Uterine smooth muscle cell (primary cell): ENCODE measurements at places on chromosomes 1 and 21. TPM values are rescaled to one million over a fixed set of nuclear protein-coding genes. Genes with fewer than 3 reads are reported as not detected.

TMEM240 gene
- total RNA-seq: 3.3 and 7.2 TPM in 2 replicates

AVPR1B gene
- not detected in 2 replicates for total RNA-seq

NBPF4 gene
- not detected in 2 replicates for total RNA-seq

NPL gene
- 2.0 and 2.1 TPM in 2 replicates for total RNA-seq

HTR6 gene
- total RNA-seq: under 0.01 TPM in 1 of 2 replicates, not detected in the other

KRTAP7-1 gene
- total RNA-seq: not detected in 2 replicates

DCDC2B gene
- total RNA-seq: 0.12 TPM in 1 of 2 replicates, not detected in the other

ANKRD34A gene
- total RNA-seq: 0.33 and 0.50 TPM in 2 replicates

DENND2C gene
- total RNA-seq: 1.6 and 1.9 TPM in 2 replicates

HES3 gene
- not detected in 2 replicates for total RNA-seq

SERPINC1 gene
- 0.12 TPM in 1 of 2 replicates, not detected in the other for total RNA-seq

RNU11 gene
- total RNA-seq: not detected in 2 replicates

S100A3 gene
- 2.2 and 3.3 TPM in 2 replicates for total RNA-seq

TPTE gene
- total RNA-seq: not detected in 2 replicates

ACKR1 gene
- not detected in 2 replicates for total RNA-seq

BCAS2 gene
- total RNA-seq: 48.1 and 61.5 TPM in 2 replicates

MRPL39 gene
- 24.6 and 53.7 TPM in 2 replicates for total RNA-seq

AMY2A gene
- not detected in 2 replicates for total RNA-seq

PADI2 gene
- under 0.01 TPM in 1 of 2 replicates, not detected in the other for total RNA-seq

ACP6 gene
- total RNA-seq: 3.4 and 6.4 TPM in 2 replicates

FCRLA gene
- total RNA-seq: 0.62 and 3.5 TPM in 2 replicates

LEMD1 gene
- 0.33 TPM in 1 of 2 replicates, not detected in the other for total RNA-seq

TTC34 gene
- total RNA-seq: 0.11 and 0.12 TPM in 2 replicates

THEM5 gene
- not detected in 2 replicates for total RNA-seq

MCOLN3 gene
- 3.8 and 6.5 TPM in 2 replicates for total RNA-seq

AK5 gene
- 45.2 and 49.5 TPM in 2 replicates for total RNA-seq

PPIAL4G gene
- total RNA-seq: under 0.01 TPM in 1 of 2 replicates, not detected in the other

PDE4B gene
- 19.4 and 19.7 TPM in 2 replicates for total RNA-seq

SYT6 gene
- not detected in 2 replicates for total RNA-seq

IL22RA1 gene
- total RNA-seq: under 0.01 and 0.12 TPM in 2 replicates

SIPA1L2 gene
- total RNA-seq: 0.44 and 2.1 TPM in 2 replicates

OR2L5 gene
- total RNA-seq: under 0.01 and 0.12 TPM in 2 replicates

RGS16 gene
- 0.22 and 1.00 TPM in 2 replicates for total RNA-seq

FMO1 gene
- 0.11 and 0.37 TPM in 2 replicates for total RNA-seq

UMODL1 gene
- total RNA-seq: 0.12 TPM in 1 of 2 replicates, not detected in the other
